Activated CD8-positive, alpha-beta memory T cell treated with anti-CD3 and anti-CD28 coated beads for 36 hours (primary cell): ENCODE measurements at places on chromosomes 16 and 17. TPM values are rescaled to one million over a fixed set of nuclear protein-coding genes. Genes with fewer than 3 reads are reported as not detected.

TBC1D3B gene
- 3.3 TPM for total RNA-seq

ARL5C gene
- total RNA-seq, result not detected

MLKL gene
- total RNA-seq, result 18.2 TPM

PCGF2 gene
- 1.4 TPM for total RNA-seq

C16orf96 gene
- 0.08 TPM for total RNA-seq

GP1BA gene
- not detected for total RNA-seq
